Fibroblast of the aortic adventitia (primary cell): ENCODE measurements at places on chromosomes 5 and 9. TPM values are rescaled to one million over a fixed set of nuclear protein-coding genes. Genes with fewer than 3 reads are reported as not detected.

The GRM6 gene
- total RNA-seq = not detected in 2 replicates

The SNX30 gene
- total RNA-seq = 22.0 and 24.1 TPM in 2 replicates

The DNAI1 gene
- total RNA-seq = 1.1 TPM in 1 of 2 replicates, not detected in the other

The FAM169A gene
- total RNA-seq = under 0.01 and 0.16 TPM in 2 replicates

The FOXD4L3 gene
- 0.09 TPM in 1 of 2 replicates, not detected in the other for total RNA-seq

The CNTLN gene
- 25.8 and 27.2 TPM in 2 replicates for total RNA-seq
